ENCODE measurements at places on chromosomes 3 and 15. TPM values are rescaled to one million over a fixed set of nuclear protein-coding genes. Genes with fewer than 3 reads are reported as not detected.

SUCNR1 gene
- polyA plus RNA-seq: 0.12 TPM

SLC38A3 gene
- 2.4 TPM for polyA plus RNA-seq

LMAN1L gene
- not detected for polyA plus RNA-seq

GOLGA6A gene
- 0.63 TPM for polyA plus RNA-seq

SCN11A gene
- 2.2 TPM for polyA plus RNA-seq

HHLA2 gene
- polyA plus RNA-seq: not detected

SCAANT1 gene
- polyA plus RNA-seq: not detected

FBLN2 gene
- polyA plus RNA-seq: 51.2 TPM

PBRM1 gene
- polyA plus RNA-seq: 47.3 TPM

DGKG gene
- 1.3 TPM for polyA plus RNA-seq

KNG1 gene
- polyA plus RNA-seq: not detected

CCR3 gene
- polyA plus RNA-seq: not detected

JAGN1 gene
- polyA plus RNA-seq: 32.2 TPM

VPS13C gene
- polyA plus RNA-seq: 31.8 TPM

MYH15 gene
- polyA plus RNA-seq: 0.57 TPM

FGF12 gene
- polyA plus RNA-seq: 3.3 TPM

CATSPER2 gene
- 1.3 TPM for polyA plus RNA-seq

IL17RB gene
- polyA plus RNA-seq: 3.9 TPM

ISLR2 gene
- polyA plus RNA-seq: 5.8 TPM

SERINC4 gene
- not detected for polyA plus RNA-seq

MESD gene
- polyA plus RNA-seq: 25.8 TPM

HCLS1 gene
- polyA plus RNA-seq: 8.0 TPM

UQCC5 gene
- 10.8 TPM for polyA plus RNA-seq

CYP1A2 gene
- 0.10 TPM for polyA plus RNA-seq

USP19 gene
- 34.8 TPM for polyA plus RNA-seq

RLBP1 gene
- 0.25 TPM for polyA plus RNA-seq

CPEB1 gene
- polyA plus RNA-seq: 0.70 TPM

PGBD4 gene
- polyA plus RNA-seq: 1.3 TPM

RETNLB gene
- not detected for polyA plus RNA-seq

DTX3L gene
- 7.0 TPM for polyA plus RNA-seq

GOLGA6B gene
- 0.19 TPM for polyA plus RNA-seq

CHRD gene
- 21.9 TPM for polyA plus RNA-seq

MOBP gene
- polyA plus RNA-seq: 0.04 TPM

EFHB gene
- polyA plus RNA-seq: 0.47 TPM

ADGRG7 gene
- polyA plus RNA-seq: not detected

IL5RA gene
- not detected for polyA plus RNA-seq

MCTP2 gene
- 0.33 TPM for polyA plus RNA-seq

RBP2 gene
- polyA plus RNA-seq: not detected

PATL2 gene
- polyA plus RNA-seq: 0.97 TPM

CCDC80 gene
- 57.8 TPM for polyA plus RNA-seq

C15orf61 gene
- 6.5 TPM for polyA plus RNA-seq

NAA80 gene
- 6.0 TPM for polyA plus RNA-seq

CHRNA7 gene
- 2.9 TPM for polyA plus RNA-seq

ACP3 gene
- 0.45 TPM for polyA plus RNA-seq

TUSC7 gene
- not detected for polyA plus RNA-seq

TMEM212 gene
- 0.34 TPM for polyA plus RNA-seq

CNBP gene
- polyA plus RNA-seq: 309 TPM

TRPC1 gene
- polyA plus RNA-seq: 8.1 TPM

TRANK1 gene
- 4.5 TPM for polyA plus RNA-seq

All from muscle of leg (tissue), 16 donors.